ENCODE measurements at places on chromosomes 3 and 15. TPM values are rescaled to one million over a fixed set of nuclear protein-coding genes. Genes with fewer than 3 reads are reported as not detected.

Gene MCTP2
- total RNA-seq = 108 TPM

Gene NANOGP8
- total RNA-seq = 1.1 TPM

Gene RFTN1
- total RNA-seq = 6.7 TPM

Gene CRYBG3
- 24.1 TPM for total RNA-seq

Gene TASOR
- total RNA-seq = 59.1 TPM

Gene NDN
- 29.6 TPM for total RNA-seq

Gene GREM1
- 23.5 TPM for total RNA-seq

Gene NR1I2
- 96.7 TPM for total RNA-seq

Gene CHRFAM7A
- total RNA-seq = 0.96 TPM

Gene GPR15
- total RNA-seq = 0.60 TPM

Data from transverse colon (tissue), 4 donors.